ENCODE measurements at places on chromosomes 3 and 15. TPM values are rescaled to one million over a fixed set of nuclear protein-coding genes. Genes with fewer than 3 reads are reported as not detected.

Gene NEO1
- 10.0 TPM for total RNA-seq

Gene ZNF662
- total RNA-seq: 1.0 TPM

Gene FYTTD1
- 22.0 TPM for total RNA-seq

Gene OSBPL10
- 8.2 TPM for total RNA-seq

Gene OXTR
- 7.6 TPM for total RNA-seq

Measured in bronchus fibroblast of lung (primary cell).